Fibroblast of the conjunctiva (primary cell): ENCODE measurements at places on chromosomes 3 and 15.

DNA sequence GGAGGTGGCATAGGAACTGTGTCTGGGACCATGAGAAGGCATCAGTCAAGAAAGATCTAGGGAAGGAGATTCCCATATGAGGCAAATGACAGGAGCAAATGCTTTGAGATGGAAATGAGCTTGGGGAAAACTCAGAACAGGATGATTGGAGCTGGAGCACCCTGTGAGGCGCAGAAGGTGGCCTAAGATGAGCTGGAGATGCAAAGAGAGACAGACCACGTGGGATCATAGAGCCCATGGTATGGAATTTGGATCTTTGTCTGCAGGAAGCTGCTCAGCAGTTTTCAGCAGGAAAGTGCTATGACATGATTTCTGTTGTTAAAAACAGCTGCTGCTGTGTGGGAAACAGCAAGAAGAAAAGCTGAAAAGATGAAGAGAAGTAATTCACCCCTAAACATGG is 310.6 kb downstream of the MAGI1 start:
- no peak for DNase-seq

DNA sequence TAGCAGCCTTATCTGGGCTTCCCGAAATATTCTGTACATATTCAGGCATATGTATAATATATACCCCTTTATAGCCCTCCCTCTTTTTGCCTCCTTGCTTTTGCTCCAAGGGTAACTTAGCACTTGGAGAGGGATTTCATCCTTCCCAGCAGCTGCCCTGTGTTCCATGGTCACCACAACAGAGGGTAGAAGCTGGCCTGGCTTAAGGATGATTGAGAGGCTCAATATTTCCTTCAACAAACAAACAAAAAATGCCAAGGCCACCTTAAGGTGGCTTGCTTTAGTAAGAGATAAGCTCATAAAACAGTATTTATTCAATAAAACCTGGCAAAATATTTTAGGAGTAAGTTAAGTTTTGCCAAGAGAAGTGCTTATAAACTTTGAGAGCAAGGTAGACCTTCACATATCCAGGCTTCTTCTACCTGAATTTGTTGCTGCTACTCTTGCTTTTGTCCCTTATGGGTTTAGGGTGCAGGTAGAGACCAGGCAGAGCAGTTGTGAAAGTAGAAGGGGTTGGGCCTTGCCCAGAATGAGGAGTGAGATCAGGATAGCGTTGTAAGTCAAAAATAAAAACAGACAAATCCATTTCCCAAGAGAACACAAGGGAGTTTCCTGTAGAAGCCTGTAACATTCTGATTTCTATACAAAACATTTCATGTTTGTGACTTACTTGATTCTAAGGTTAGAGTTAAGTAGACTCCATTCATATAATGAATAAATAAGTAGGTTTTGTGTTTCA is 52.7 kb upstream of the ATOSA start:
- DNase-seq, result no peak

- DNase-seq, result no peak
These were observed 20.4 kb upstream of the FAH start for GRCh38 chr15:80132382-80132781.

DNA sequence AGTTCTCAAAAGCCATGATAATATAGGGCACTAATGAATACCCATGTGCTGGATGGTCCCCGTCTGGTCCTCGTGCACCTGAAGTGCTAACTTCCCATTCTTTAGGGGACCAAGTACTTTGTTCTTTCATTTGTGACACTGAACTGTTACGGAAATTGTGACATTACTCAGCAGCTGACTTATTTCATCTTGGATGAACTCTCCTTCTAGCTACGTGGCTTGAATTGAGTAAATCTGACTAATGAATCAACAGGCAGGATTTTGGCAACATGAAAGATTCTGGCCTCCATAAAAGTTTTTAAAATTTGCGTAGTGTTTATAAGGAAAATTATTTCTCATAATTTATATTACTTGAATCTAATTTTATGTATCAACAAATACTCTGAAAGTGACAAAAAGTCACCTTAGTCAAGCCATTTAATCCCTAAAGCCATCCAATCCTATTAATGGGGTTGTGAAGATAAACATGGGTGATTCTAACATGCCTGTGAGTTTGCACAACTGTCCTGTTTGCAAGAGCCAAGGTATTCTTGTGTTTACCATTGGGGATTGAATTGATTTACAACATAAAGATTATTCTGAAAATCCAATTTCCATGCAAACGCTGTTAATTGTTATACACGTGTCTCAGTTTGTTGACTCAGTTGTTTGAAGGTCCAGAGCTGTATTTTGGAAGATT is 119.9 kb downstream of the AGBL1 start:
- DNase-seq, result no peak

DNA sequence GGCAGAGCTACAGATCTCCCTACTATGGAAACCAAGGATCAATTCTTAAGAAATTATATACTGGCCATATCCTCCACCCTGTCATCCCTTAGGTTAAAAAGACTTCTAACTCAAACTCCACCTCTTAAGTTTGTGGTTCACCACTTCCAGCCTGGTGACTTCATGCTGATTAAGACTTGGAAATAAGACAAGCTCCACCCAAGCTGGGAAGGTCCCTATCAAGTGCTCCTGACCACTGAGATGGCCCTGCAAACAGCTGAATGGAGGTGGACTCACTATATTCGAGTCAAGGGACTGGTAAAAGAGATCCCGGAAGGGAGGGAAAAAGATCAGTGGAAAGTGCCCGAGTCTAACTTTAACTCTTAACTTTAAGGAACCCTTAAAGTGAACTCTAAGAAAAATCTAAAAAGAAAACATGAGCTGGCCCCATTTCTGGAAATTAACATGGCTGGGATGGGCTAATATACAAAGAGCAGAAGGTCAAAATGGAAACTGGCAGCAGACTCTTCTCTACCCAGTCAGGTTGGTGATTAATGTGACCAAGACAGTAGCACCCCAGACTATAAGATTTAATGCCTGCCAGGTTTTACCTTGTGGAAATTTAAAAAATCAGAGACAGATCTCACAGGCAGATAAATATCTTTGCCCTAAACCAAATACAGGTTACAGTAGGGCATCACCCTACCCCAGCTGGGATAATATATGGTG is 43.9 kb downstream of the PPCDC start:
- DNase-seq, result no peak
